T-cell (primary cell): ENCODE measurements at places on chromosomes 7 and 10. TPM values are rescaled to one million over a fixed set of nuclear protein-coding genes. Genes with fewer than 3 reads are reported as not detected.

Gene PDE6C
- total RNA-seq: not detected

DNA sequence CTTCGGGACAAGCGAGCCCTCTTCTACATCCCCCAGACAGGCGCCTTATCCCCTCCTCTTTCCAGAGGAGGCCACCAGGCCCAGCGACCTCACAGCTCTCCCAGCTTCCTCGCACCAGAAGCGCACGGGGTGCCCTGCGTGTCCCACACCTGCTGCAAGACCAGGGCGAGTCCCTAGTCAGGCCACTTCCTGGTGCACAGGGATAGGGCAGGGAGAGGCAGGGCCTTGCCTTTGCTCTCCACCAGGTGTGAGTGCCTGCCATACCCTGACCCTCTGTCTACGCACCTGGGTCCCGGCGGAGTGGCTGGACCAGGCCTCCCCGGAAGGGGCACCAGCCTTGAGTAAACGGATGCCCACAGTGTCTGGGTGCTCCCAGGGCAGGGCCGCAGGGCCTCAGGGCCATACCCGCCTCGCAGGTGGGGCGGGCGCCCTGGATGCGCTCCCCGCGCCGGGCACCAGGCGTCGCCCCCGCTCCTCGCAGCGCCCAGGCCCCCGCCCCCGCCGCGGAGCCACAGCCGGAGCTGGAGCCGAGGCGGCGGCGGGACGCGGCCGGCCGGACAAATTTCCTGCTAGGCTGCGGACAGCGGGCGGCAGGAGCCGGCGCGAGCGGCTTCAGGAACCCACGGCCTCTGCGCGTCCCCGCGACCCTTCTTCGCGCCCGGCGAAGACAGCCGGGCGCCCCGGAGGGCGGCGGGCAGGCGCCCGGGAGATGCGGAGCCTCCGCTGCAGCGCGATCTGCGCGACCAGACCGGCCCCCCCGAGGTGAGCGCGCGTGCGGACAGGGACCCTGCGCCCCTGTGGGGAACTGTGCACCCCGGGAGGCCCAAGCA lies at the start of gene PTPRE:
PTPRE (plus strand) TSS at position 556 of the 830 bp plus-strand sequence. CDS start 133,779 bp downstream, outside the sequence.
- no peaks in the 10 kb centered on the region for H3K36me3 ChIP-seq
- no peak within 1 kb of the TSS for H3K27ac ChIP-seq
- no peaks in the 10 kb centered on the region for H3K4me1 ChIP-seq
- peak; percentile 74 for DNase-seq

Gene PDK4
- total RNA-seq: 0.44 TPM

DNA sequence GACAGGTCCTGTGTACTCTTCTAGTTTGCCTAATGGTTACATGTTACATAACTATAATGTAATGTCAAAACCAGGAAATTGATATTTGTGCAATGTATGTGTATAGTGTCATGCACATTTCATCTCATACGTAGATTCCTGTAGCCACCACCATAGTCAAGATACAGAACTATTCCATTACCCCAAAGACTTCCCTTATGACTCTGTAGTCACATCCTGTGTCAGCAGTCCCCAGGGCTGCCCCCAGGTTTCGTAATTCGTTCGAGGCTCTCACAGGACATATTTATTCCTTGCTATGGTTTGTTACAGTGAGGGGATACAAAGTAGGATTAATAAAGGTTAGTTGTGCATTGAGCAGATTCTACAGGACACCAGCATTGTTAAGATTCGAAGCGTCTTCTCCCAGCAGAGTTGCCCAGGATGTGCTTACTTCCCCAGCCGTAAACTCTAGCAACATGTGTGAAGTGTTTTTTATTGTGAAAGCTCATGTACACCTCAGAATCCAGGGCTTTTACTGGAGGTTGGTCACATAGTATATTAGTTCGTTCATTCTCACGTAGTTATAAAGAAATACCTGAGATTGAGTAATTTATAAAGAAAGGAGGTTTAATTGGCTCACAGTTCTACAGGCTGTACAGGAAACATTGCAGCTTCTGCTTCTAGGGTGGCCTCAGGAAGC lies 18.6 kb downstream of the RABGEF1 start:
- H3K27ac ChIP-seq: no peak overlapping the region
- H3K27me3 ChIP-seq: no peaks in the 10 kb centered on the region
- H3K4me3 ChIP-seq: no peak overlapping the region
- peaks cover 8% of the 10 kb centered on the region for H3K4me1 ChIP-seq
- no peak for DNase-seq
- no peaks in the 10 kb centered on the region for H3K36me3 ChIP-seq
